ENCODE measurements at places on chromosomes 2 and 18. TPM values are rescaled to one million over a fixed set of nuclear protein-coding genes. Genes with fewer than 3 reads are reported as not detected.

DNA sequence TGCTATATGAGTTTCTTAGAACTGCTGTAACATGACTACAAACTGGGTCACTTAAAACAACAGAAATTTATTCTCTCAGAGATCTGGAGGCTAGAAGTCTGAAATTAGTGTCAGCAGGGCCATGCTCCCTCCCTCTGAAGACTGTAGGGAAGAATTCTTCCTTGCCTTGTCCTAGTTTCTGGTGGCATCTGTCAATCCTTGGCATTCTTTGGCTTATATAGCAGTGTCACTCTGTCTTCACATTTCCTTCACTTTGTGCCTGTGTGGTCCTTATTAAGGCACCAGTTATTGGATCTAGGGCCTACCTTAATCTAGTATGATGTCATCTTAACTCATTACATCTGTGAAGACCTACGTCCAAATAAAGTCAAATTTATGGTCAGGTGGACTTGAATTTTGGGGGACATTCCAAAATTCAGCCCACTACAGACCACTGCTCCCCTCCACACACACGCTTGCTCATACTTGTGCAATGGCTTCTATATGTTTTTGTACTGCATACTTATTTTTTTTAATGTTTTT, 7.6 kb downstream of the ZC3H15 start:
- no peaks in the 10 kb centered on the region for H3K27me3 ChIP-seq
- peaks cover under 1% of the 10 kb centered on the region for H3K4me1 ChIP-seq
- H3K4me3 ChIP-seq = no peak overlapping the region
- H3K36me3 ChIP-seq = peaks cover 27% of the 10 kb centered on the region

DNA sequence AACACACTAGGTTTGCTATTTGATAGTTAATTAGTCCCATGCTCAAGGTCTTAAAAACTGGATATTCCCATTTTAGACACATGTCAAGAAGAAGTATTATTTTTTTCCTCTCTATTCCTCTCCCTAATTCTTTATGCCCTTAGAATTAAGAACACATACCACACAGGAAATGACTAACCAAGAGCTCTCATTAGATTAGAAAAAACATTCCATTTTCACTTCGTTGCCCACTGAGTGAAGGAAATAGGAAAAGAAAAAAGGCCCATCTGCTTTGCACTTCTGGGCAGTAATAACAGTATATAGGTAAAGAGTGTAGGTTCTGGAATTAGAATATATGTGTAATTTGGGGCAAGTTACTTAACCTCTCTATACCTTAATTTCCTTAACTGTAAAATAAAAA, 26.9 kb downstream of the ACADL start:
- no peak for DNase-seq
- H3K27me3 ChIP-seq = no peaks in the 10 kb centered on the region
- no peak overlapping the region for H3K27ac ChIP-seq
- H3K4me3 ChIP-seq = no peak overlapping the region

Gene PTPRN
- 9.5 TPM for polyA plus RNA-seq

Gene SERPINB11
- not detected for polyA plus RNA-seq

Gene ATP8B1
- 43.8 TPM for polyA plus RNA-seq

Gene SRD5A2
- polyA plus RNA-seq = not detected

- no peak overlapping the region for H3K27ac ChIP-seq
- DNase-seq = no peak
- no peaks in the 10 kb centered on the region for H3K27me3 ChIP-seq
- peaks cover 2% of the 10 kb centered on the region for H3K36me3 ChIP-seq
These were observed 210.3 kb downstream of the GLI2 start for GRCh38 chr2:120945832-120946499.

Measured in SK-N-SH (cell line).